Fibroblast of the aortic adventitia (primary cell): ENCODE measurements at places on chromosomes 5 and 9. TPM values are rescaled to one million over a fixed set of nuclear protein-coding genes. Genes with fewer than 3 reads are reported as not detected.

Gene FGD3
- total RNA-seq: not detected in 2 replicates

Gene EFNA5
- 2.1 and 33.1 TPM in 2 replicates for total RNA-seq

Gene PHPT1
- 28.7 and 83.2 TPM in 2 replicates for total RNA-seq

Gene MAMDC4
- total RNA-seq: 0.81 TPM in 1 of 2 replicates, not detected in the other

Gene INSL4
- not detected in 2 replicates for total RNA-seq

Gene SHISAL2B
- not detected in 2 replicates for total RNA-seq
